Naive thymus-derived CD4-positive, alpha-beta T cell (primary cell): ENCODE measurements at places on chromosomes 12 and 14. TPM values are rescaled to one million over a fixed set of nuclear protein-coding genes. Genes with fewer than 3 reads are reported as not detected.

Gene TPPP2
- not detected for total RNA-seq

DNA sequence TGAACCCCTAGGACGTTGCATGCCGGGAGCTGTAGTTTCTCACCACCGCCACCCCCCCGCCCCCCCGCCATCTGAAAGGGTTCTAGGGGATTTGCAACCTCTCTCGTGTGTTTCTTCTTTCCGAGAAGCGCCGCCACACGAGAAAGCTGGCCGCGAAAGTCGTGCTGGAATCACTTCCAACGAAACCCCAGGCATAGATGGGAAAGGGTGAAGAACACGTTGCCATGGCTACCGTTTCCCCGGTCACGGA lies 501 bp upstream of the HSP90B1 start:
- H3K27me3 ChIP-seq = no peaks in the 10 kb centered on the region
- peak overlapping the region; percentile 100 for H3K27ac ChIP-seq
- peaks cover 44% of the 10 kb centered on the region for H3K4me1 ChIP-seq
- DNase-seq = no peak
- peaks cover 24% of the 10 kb centered on the region for H3K36me3 ChIP-seq

GRCh38 chr14:49593016-49593415 lies 5.7 kb upstream of the LRR1 start:
- no peak for DNase-seq

Gene CIDEB
- 29.8 TPM for total RNA-seq

Gene BATF
- 70.0 and 74.0 TPM in 2 replicates for total RNA-seq

GRCh38 chr14:103361867-103362266 lies 23.3 kb upstream of the MARK3 start:
- H3K27me3 ChIP-seq = no peaks in the 10 kb centered on the region
- no peak for DNase-seq
- H3K27ac ChIP-seq = no peak overlapping the region
- H3K4me3 ChIP-seq = no peak overlapping the region
- H3K36me3 ChIP-seq = no peaks in the 10 kb centered on the region

Gene MDGA2
- total RNA-seq = not detected

DNA sequence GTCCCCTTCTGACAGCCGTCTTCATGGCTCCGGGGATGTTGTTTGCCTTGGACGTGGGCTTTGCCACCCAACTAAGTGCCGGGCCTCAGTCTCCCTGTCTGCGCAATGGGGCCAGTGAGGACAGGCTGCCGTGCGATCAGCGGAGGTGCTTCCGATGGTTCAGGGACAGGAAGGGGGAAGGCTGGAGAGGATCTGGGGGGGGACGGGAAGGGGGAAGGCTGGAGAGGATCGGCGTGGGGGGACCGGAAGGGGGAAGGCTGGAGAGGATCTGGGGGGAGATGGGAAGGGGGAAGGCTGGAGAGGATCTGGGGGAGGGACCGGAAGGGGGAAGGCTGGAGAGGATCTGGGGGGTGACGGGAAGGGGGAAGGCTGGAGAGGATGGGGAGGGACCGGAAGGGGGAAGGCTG lies 3.4 kb downstream of the MMP17 start:
- H3K4me3 ChIP-seq = no peak overlapping the region
- peaks cover 5% of the 10 kb centered on the region for H3K27me3 ChIP-seq
- no peaks in the 10 kb centered on the region for H3K4me1 ChIP-seq
- no peak for DNase-seq
- no peak overlapping the region for H3K27ac ChIP-seq

Gene SERPINA5
- not detected for total RNA-seq

DNA sequence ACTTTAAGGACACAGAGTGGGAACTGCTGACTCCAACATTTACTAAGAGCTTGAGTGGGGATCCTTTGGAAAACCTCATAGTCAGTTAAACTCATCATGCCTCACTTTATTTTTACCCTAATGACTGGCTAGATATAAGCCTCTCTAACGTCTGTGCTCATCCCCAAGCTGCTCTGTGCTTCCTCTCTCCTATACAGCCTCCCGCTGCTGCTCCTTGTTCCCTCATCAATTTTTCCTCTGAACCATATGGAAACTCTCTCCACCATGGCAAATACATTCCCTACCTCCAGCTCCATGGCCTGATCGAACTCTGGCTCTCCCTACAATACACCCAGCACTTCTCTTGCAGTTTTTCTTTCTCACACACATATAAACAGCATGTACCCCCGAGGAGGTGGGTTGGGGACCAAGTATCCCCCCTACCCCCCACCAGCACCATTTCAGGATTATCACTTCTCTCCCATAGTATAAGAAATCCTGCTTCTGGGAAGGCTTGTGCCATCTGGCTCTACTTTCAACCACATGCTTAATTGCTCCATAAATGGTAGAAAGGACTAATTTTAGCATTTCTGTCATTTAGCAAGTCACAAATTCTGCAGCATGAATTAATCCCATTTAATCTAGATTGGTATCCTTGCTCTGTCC lies 39.2 kb upstream of the DYRK2 start:
- H3K27me3 ChIP-seq = no peaks in the 10 kb centered on the region
- DNase-seq = no peak
- H3K4me3 ChIP-seq = no peak overlapping the region
- H3K27ac ChIP-seq = no peak overlapping the region
- H3K36me3 ChIP-seq = no peaks in the 10 kb centered on the region
- no peaks in the 10 kb centered on the region for H3K4me1 ChIP-seq

DNA sequence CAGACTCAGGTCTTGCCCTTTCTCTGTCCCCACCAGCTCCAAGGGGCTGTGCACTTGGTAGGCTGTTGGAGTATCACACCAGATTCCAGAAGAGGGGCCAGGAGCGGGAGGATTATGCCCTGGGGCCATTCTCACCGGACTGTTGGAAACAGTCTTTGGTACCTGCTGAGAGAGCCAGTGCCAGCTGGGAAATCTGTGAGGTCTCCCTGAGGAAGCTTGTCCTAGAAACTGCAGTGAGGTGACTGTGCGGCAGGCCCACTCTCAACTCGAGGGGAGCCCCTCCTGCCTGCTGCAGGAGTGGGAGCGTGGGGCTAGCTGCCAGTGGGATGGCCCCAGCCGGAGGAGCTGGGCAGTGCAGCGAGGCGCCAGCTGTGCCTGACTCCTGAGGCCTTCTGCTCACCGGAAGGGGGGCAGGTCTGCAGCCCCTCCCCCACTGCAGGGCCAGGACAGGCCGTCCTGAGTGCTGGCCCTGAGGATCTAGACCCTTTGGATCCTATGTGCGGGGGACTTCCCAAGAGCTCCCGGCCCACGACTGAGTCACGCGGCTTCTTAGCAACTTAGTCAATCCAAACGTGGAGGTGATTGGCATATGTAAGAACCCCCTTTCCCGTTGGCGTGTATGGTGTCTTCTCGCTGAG lies 295.2 kb downstream of the CACNA1C start:
- DNase-seq = no peak
- H3K4me1 ChIP-seq = no peaks in the 10 kb centered on the region
- no peak overlapping the region for H3K27ac ChIP-seq
- no peaks in the 10 kb centered on the region for H3K27me3 ChIP-seq
- H3K36me3 ChIP-seq = no peaks in the 10 kb centered on the region

Gene GNG2
- total RNA-seq = 170 TPM

Gene CACNA1C
- total RNA-seq = 0.16 TPM

DNA sequence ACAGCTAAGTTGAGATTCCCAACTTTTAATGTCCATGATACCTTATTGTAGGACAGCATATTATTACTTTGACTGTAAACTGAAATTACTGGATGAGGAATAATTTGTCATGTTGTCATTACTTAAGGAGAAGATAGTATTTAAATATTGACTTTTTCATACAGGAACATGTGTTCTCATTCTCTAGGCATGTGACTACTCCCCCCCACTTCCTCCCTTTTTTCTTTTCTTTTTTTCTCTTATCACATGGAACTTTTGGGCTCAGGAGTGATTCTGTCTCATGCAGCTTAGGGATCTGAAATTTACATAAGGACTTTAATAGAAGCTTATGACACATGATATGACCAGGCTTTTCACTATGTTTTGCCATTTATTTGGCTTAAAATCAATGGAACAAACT lies 127.7 kb upstream of the SLCO1C1 start:
- no peaks in the 10 kb centered on the region for H3K4me1 ChIP-seq
- DNase-seq = no peak
- H3K36me3 ChIP-seq = no peaks in the 10 kb centered on the region

Gene RAP1B
- total RNA-seq = 224 TPM

Gene B4GALNT1
- total RNA-seq = not detected

Gene RTL1
- not detected in 2 replicates for total RNA-seq

DNA sequence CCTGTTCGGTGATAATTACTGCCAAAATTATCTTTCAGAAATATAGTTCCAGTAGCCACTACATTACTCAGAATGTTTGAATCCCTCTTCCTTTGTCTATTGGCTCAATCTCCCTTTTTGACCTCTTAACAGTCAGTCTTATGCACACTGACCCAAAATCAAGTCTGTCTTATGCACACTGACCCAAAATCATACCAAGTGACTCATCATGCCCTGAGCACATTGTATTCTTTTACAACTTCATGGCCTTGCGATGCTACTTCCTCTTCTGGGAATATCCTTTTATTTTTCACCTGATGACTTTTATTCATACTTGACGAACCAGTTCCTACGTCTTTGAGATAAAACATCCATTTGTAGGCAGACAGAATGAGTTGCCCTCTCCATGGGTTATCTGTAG lies 182.3 kb downstream of the NPAS3 start:
- no peak overlapping the region for H3K4me3 ChIP-seq
- H3K4me1 ChIP-seq = no peaks in the 10 kb centered on the region
- H3K27me3 ChIP-seq = no peaks in the 10 kb centered on the region
- no peak overlapping the region for H3K27ac ChIP-seq
- DNase-seq = no peak

DNA sequence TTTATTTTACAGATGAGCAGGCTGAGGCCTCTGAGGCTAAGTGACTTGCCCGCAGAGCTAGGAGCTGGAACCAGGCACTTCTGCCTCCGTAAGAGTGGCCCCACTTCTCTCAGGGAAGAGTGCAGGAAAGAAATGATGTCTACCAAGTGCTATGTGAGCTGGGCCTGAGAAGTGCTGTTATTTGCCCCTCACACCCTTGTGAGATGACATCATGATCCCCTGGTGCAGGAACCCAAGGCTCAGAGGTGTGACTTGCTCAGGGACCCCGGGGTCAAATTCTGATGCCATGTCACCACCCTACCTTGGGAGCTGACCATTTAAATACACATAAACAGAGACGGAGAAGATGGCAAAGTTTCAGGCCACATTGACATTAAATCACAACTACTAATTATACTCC lies 63.7 kb upstream of the DDX11 start:
- H3K27me3 ChIP-seq = no peaks in the 10 kb centered on the region
- H3K4me1 ChIP-seq = no peaks in the 10 kb centered on the region
- H3K36me3 ChIP-seq = no peaks in the 10 kb centered on the region
- no peak for DNase-seq

DNA sequence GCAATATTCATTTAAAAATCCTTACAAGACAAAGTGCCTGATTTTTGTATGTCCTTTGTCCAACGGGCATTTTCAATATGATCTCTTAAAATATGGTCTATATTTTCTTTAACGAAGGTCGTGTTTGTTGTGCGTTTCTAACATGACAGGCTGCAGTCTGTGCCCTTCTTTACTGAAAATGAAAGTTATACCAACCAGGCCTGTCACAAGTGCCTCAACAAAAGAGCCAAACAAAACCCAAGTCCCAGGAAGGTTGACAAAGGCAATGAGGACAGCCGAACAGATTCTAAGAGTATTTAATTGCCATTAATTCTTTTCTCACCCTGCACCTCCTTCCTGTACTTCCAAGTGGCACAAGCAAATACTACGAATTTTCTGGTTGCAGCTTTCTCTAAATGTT lies 13.9 kb downstream of the PAX9 start:
- no peak for DNase-seq
- H3K27me3 ChIP-seq = no peaks in the 10 kb centered on the region
- H3K27ac ChIP-seq = no peak overlapping the region
- H3K36me3 ChIP-seq = no peaks in the 10 kb centered on the region
- no peaks in the 10 kb centered on the region for H3K4me1 ChIP-seq

GRCh38 chr14:86153480-86153879 lies 623.5 kb downstream of the FLRT2 start:
- no peak overlapping the region for H3K4me3 ChIP-seq
- H3K27ac ChIP-seq = no peak overlapping the region
- H3K27me3 ChIP-seq = no peaks in the 10 kb centered on the region
- no peaks in the 10 kb centered on the region for H3K4me1 ChIP-seq
- no peaks in the 10 kb centered on the region for H3K36me3 ChIP-seq
- no peak for DNase-seq

DNA sequence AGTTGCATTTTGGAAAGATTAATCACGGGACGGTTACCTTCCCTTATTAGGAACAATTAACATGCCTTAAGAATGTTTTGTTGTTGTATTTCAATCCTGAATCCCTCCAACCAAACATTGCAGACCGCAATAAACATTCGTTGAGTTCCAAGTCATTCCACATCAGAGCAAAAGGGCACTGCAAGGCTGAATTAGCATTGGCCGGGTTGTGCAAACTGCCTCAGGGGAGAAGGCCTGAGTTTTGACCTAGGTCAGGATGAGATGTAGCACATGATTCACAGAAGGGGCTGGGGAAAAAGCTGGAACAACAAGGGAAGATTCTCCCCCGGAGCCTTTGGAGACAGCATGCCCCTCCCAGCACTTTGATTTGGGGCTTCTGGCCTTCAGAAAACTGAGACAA lies 82.1 kb upstream of the BDKRB2 start:
- H3K27me3 ChIP-seq = no peaks in the 10 kb centered on the region
- no peak overlapping the region for H3K4me3 ChIP-seq
- no peak overlapping the region for H3K27ac ChIP-seq
- no peak for DNase-seq
- peaks cover 33% of the 10 kb centered on the region for H3K4me1 ChIP-seq

Gene RAB2B
- total RNA-seq = 26.6 TPM

DNA sequence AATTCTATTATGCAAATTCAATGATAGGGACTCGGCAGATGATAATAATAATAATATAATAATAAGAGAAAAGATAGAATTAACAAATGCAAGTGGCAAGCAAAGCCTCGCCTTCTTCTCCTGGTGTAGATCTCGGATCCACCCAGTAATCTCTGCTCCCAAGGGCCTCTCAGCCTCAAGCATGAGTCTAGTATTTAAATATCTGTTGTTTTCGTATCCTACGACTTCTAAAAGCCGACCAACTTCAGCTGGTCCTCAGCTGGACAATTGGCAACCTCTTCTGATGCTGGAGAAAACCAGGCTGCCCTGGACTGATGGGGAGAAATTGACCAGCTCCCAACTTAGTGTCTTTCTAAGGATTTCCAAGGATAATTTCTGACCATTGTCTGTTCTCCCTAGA lies 14.0 kb upstream of the MAP1LC3B2 start:
- DNase-seq = no peak
- no peak overlapping the region for H3K27ac ChIP-seq
- no peaks in the 10 kb centered on the region for H3K27me3 ChIP-seq

Gene ITPK1
- 65.3 and 71.8 TPM in 2 replicates for total RNA-seq
